Left forelimb (tissue), 1 donor: ENCODE measurements at places on chromosomes 2 and 18.

DNA sequence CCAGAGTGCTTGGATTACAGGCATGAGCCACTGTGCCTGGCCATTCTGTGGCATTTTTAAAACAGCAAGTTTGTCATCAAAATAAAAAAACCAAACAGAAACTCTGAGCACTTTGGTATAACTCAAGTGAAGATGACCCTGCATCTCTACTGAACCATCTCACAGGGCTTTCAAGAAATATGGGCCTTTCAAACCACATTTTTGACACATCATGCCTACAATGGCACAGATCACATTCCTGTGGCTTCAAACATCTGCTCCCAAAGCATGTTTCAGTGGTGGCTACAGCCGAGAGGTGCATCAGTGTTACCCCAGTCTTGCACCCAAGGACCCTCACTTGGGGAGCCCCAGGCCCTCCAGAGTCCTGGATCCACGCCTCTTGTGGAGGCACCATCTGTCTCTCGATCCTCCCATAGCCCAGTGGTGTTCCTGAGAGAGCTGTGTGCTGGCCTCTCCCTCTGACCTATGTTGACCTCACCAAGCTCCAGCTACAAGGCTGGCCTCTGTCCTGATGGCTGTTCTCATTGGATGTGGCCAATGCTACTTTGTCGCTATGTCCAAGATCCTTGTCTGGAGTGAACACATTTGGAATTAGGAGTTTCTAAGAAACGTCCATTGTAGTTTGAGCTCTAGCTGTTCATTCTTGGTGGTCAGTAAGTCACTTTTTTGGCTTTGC is 55.2 kb upstream of the RALBP1 start:
- no peak for DNase-seq

DNA sequence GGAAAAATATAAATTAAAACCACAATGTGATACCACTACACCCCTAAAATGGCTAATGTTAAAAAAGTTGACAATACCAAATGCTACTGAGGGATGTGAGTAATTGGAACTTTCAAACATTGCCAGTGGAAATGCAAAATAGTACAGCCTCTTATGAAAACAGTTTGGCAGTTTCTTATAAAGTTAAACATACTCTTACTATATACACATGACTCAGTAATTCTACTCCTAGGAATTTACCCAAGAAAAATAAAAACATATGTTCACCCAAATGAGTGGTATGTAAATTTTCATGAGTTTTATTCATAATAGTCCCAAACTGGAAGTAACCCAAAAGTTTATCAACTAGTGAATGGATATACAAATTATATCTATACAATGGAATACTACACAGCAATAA is 228.0 kb downstream of the CYP26B1 start:
- DNase-seq = no peak

DNA sequence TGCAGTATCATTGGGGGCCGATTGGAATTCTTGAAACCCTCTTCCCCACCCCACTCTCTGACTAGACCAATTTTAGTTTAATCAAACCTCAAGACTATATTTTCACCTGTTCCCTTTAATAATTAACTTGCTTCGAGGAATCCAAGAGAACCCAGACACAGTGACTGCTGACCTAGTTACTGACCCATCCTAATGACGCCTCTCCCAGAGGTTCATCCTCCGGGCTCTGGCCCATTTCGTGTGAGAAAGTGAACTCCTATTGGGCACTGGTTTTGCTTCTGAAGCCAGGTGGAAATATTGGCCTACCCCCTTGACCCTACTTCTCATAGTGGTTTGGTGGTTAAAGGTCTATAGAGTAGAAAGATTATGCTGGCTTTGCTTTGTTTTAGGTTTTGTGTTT is 39.9 kb downstream of the RPL37A start:
- DNase-seq = no peak

DNA sequence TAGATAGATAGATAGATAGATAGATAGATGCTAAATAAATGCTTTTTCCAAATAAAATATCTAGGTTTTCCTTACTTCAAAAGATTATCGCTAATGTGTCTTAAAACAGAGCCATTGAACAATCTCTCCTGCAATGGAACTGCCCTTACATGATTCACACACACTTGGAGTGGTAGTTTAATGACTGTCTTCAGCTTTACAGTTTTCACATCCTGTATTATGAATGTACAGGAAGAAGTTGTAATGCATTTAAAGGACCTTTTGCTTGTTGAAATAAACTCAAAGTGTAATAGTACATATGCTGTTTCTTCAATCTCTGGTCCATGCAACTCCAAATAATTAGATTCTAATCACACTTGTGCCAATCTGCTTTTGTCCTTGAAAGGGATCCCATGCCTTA is 797.6 kb upstream of the CDH2 start:
- DNase-seq = no peak

- DNase-seq = peak; percentile 18
These were observed 78.7 kb downstream of the LONRF2 start for GRCh38 chr2:100243631-100244030.

- no peak for DNase-seq
These were observed 40.6 kb downstream of the DHX57 start for GRCh38 chr2:38835015-38835601.

DNA sequence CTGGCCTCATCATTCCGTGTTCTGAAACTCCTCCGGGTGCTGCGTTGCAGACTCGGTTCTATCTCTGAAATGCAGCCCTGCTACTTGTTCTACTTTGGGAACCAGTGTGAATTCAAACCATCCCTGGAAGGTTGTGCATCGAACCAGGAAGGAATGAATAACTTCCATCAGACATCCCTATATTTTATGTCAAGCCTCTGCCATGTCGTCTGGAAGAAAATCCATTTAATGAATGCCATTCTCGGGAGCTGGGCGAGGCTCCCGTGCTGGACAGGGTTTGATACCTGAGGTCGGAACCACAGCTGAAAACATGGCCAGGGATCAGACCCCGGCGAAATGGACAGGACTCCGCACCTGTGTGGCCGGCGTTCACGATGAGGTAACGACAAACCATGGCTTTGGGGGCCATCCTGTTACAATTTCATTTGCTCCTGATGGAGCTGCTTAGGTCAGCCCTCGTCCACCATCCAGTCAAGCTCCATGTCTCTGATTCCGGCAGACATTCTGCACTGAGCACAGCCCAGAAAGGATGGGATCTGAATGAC is 821.6 kb downstream of the GALR1 start:
- no peak for DNase-seq

DNA sequence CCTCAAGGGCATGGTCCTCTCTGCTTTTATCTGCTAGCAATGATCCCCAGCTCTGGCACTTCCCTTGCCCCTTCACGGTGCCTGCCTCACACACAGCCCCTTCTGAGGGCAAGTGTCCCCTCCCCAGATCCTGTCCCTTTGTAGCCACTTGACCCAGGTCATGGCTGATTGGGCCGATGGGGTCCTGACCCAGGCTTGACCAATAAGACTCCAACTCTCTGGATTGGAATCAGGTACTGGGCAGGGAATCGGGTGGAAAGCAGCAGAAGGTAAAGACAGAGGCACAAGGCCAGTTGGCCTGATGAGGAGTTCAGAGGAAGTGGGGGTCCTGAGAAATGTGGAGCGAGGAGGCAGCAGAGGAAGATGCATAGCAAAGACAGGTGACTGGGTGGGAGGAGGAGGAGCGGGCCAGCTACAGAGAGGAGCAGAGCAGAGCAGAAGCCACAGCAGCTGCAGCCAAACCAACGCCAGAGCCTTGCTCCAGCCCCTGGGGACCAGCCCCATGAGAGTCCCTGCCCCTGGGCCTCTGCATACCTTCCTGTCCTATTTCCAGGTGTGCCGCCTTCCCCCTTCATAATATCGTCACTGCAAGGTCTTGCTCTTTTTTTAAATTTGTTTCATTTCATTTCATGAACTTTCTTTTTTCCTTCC is 39.1 kb downstream of the CAPN13 start:
- DNase-seq = no peak

DNA sequence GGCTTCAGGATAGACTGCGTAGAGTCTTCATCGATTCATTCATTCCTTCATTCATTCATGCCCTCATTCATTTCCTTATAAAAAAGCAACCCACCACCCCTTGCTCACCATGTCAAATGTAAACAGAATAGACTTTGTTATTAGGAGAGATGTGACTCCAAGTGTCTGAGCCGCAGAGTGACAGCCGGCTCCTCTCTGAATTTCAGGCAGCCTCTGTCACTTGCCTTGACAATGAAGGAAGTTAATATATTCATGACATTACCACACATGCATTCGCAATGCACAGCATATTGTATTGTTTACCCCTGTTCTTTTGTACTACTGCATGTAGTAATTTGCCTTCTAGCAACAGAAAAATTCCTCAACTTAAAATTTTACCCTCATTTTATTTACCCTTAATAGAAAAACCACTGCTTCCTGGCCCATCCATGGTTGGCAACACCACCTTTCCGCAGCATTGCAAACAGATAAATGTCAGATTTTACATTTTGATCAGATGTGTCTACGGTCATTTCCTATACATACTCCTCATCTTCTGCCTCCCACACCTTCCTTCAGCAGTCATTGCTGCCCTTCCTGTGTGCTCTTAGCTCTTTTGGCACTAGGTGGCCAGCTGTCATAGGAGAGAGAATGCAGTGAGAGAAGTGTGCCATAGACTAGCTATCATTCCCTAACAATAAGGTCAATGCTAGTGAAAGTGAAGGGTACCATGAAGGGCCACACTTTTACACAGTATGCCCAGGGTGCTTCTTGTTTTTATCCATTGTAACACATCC is 1090.8 kb downstream of the BCL11A start:
- no peak for DNase-seq

DNA sequence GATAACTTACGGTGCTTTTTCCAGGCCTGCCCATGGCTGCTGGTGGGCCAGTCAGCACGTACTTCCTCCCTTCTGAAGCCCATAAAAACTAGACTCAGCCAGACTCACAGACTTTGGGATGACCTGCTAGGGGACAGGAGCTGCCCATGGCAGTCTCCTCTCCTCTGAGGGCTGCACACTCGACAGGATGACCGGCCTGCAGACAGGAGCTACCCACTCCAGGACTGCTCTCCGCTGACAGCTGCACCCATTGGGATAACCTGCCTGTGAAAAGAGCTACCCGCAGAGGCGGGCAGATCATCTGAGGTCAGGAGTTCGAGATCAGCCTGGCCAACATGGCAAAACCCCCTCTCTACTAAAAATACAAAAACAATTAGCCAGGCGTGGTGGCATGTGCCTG is 75.4 kb downstream of the EPB41L3 start:
- no peak for DNase-seq

- no peak for DNase-seq
These were observed 14.1 kb downstream of the MEMO1 start for GRCh38 chr2:31996571-31997150.
